ENCODE measurements at places on chromosomes 3 and 15.
A peak's percentile ranks its signal among the peaks of the same experiment; 100 is the strongest.

- no peak for DNase-seq
These were observed 59.0 kb upstream of the CTSH start for GRCh38 chr15:79003896-79004295.

- no peak for DNase-seq
These were observed 132.7 kb upstream of the SLC2A2 start for GRCh38 chr3:171159024-171159821.

- no peak for DNase-seq
These were observed 25.0 kb upstream of the KLF13 start for GRCh38 chr15:31301673-31301990.

GRCh38 chr3:31966978-31967591 lies 14.0 kb downstream of the OSBPL10 start:
- no peak for DNase-seq

GRCh38 chr3:160812304-160812703 lies 56.3 kb downstream of the PPM1L start:
- no peak for DNase-seq

DNA sequence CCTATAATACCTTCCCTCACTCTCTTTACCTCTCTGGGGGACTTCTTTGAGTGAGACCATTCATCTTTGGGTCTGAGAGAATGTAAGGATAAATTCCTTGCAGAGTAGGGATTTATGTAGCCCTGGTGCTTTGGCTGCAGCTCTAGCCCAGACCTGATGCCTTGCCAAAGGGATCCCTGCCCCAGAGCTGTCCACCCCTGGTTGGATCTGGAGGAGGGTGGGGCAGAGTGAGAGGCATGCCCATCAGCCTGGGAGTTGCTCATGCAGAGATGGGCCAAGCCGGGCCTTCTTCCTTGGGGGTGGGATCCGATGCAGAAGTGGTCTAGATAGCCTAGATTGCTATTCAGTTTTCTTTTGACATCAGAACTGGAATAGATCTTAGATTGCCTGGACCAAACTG lies 31.5 kb downstream of the RTP1 start:
- no peak for DNase-seq

DNA sequence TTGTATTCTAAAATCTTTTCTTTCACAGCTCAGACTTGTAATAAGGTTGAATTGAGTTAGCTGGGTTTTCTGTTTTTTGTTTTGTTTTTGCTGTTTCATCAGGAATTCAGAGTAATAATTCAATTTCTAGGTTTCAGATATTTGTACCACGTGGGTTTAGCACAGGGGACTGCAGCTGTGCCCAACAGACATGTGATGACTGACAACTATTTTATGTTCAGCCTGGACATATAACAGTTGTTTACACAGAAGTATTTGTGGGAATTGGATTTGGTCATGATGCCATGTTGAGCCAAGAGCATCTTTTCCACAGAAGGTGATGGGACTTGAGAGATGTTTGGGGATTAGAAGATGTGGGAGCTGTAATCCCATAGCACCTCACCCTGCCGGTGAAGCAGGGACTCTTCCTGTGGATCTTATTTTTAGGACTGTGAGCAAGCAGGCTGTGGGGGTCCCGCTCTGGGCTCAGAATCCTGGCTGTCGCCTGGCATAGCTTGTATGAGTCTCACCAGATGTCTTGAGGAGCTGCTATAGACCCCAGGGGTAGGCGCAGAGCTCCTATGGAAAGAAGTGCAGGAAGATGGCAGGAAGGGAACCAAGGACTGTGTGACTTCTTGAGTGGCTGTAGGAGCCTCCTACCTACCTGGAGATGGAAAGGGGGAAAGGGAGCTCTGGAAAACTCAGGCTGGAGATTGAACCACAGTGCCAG lies 23.7 kb downstream of the PXYLP1 start:
- DNase-seq: no peak

GRCh38 chr3:52110502-52110901 lies 43.7 kb downstream of the POC1A start:
- DNase-seq: no peak

DNA sequence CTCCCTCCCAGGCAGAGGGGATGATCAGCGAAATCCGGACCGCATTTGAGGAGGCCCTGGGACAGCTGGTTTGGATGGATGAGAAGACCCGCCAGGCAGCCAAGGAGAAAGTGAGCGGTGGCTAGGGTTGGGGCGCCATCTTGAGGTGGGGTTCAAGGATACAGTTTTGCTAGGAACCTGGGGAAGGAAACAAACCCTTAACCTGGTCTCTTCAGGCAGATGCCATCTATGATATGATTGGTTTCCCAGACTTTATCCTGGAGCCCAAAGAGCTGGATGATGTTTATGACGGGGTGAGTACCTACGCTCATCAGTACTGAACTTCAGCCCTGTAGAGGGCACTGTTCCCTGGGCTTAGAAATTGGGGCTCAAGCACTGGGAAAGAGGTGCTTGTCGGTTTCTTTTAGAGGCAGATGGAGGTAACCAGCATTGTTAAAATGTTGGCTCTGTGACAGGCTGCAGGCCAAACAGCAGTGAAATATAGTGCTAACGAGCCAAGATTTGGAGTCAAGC lies 9.6 kb upstream of the PSMD2 start:
- DNase-seq: peak; percentile 81

- no peak for DNase-seq
These were observed 548.4 kb downstream of the EDEM1 start for GRCh38 chr3:5735896-5736295.

- peak; percentile 62 for DNase-seq
These were observed 692 bp downstream of the SCAANT1 start for GRCh38 chr3:63911509-63911872.

DNA sequence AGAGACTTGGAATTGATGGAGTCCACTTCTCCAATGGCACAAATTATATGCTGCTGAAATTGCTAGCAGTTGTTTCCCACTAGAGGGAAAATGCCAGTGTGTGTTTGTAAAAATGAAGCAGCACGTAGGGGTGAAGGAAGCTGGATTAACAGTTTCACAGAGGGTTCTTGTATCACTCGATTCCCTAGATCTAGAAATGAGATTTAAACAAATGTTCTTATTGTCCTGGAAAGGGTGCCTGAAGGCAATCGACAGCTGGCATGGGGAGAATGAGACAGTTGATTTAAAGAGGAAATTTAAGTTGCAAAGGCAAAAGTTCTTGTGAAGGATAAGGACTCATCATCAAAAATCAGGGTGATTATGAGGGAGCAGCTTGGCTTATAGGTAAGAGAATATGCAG lies 234.8 kb upstream of the ARPP21 start:
- no peak for DNase-seq

DNA sequence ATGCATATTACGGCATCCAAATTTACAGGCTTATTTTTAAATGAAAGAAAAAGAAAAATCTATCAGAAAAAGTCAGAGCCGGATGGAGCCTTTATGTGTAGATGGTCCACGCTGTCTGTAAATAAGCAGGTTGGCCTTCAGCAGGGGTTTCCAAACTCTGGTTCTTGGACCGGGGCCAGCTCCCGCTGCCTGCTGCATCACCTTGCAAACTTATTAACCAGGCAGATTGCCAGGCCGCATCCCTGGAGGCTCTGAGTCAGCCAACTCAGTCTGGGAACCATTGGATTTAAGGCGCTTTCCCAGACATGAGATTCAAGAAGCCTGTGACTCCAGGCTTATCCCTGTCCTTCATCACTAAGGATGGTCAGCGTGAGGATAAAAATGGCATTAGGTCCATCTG lies 212.4 kb downstream of the OPA1 start:
- no peak for DNase-seq

- no peak for DNase-seq
These were observed 101.6 kb upstream of the ABHD17C start for GRCh38 chr15:80593486-80594030.

DNA sequence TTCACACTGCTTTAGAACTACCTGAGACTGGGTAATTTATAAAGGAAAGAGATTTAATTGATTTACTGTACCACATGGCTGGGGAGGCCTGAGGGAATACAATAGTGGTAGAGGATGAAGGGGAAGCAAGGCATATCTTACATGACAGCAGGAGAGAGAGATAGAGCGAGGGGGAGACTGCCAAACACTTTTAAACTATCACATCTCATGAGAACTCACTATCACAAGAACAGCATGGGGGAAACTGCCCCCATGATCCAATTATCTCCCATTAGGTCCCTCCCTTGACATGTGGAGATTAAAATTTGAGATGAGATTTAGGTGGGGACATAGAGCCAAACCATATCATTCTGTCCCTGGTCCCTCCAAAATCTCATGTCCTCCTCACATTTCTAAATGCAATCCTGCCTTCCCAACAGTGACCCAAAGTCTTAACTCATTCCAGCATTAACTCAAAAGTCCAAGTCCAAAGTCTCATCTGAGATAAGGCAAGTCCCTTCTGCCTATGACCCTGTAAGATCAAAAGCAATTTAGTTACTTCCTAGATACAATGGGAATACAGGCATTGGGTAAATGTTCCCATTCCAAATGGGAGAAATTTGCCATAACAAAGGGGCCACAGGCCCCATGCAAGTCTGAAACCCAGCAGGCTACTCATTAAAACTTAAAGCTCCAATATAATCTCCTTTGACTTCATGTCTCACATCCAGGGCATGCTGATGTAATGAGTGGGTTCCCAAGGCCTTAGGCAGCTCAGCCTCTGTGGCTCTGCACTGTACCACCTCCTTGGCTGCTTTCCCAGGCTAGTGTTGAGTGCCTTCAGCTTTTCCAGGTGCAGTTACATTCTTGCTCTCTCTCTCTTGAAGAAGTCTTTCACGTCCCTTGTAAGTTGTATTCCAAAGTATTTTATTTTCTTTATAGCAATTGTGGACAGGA lies 481.7 kb upstream of the TGFBR2 start:
- DNase-seq: no peak

GRCh38 chr3:4247391-4247790 lies 55.8 kb upstream of the SETMAR start:
- DNase-seq: no peak

- DNase-seq: no peak
These were observed 51.7 kb upstream of the CAPN7 start for GRCh38 chr3:15154326-15154725.

- no peak for DNase-seq
These were observed 48.0 kb upstream of the MRPL3 start for GRCh38 chr3:131550562-131551465.

DNA sequence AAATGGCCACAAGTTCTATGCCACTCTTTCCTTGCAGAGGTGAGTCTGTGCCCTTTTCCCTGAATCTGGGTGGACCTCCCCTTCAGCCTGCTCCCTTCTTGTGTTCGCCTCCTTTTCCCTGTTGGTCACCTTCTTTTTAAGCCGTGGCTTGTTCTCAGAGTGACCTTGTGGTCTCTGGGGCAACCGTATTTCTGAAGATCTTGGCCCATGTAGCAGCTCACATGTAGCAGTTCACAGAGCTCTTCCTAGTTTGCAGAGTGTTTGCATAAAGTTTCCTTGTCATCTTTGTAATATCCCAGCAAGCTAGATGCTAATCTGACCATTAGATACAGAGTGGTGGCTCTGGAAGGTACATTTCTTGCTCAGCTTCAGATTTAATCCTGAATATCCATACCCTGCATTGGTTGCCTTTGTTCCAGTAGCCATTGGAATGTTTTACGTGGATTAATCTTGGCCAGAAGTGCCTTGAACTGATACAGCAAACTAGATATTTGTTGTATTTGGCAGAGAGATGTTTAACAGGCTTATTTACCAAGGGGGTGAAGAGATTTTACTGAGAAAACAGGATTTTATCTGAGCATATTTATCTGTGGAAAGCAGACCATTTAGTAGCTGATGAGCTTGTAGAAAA lies 40.7 kb upstream of the BSN start:
- DNase-seq: no peak

All from activated CD4-positive, alpha-beta T cell treated with anti-CD3 and anti-CD28 coated beads for 48 hours (primary cell).